ENCODE measurements at places on chromosomes 1 and 21.

DNA sequence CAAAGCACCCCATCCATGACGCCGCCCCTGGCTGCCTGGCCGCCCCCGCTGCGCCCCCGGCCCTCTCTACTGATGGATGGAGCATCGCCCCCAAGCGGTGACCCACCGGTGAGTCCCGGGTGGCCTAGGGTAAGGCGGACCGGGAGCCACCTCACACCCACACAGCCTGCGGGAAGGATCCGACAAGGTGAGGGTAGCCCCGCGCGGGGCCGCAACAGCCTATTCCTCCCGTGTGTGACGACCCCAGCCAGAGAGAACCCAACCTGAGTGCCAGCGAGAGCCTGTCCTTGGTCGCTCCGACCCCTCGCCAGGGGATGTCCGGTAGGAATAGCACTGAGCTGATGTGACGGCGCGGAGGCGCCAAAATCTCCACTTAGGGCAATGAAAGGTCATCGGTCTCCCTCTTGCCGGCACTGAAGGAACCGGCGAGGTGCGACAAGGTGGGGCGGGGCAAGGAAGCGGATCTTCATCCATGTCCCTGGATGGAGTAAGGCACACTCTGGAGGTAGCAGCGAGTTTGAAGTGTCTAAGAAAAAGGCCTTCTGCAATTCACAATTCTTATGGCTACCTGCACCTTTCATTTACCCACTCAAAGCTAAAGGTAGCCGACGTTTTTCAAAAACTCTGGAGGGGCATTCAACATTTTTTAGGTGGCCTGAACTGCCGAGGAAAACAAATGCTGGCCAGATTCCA, 19.7 kb upstream of the CHIA start:
- no peak for DNase-seq

DNA sequence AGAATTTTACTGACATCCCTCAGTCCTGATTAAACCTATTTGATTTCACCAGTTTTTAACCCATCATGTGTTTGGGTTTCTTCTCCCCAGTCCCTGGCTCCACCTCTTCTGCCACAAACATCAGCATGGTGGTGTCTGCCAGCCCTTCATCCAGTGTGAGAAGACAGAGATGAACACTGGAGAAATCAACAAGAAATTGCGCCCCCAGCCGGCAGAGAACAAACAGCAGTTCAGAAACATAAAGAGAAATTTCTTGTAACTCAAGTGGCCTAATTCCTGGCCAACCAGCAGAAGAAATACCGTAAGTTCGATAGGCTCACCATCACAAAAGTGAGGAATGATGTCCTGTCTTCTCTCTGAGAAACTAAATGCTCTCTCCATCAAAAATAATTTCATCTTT, 18.3 kb downstream of the S100A11 start:
- peak; percentile 40 for DNase-seq

DNA sequence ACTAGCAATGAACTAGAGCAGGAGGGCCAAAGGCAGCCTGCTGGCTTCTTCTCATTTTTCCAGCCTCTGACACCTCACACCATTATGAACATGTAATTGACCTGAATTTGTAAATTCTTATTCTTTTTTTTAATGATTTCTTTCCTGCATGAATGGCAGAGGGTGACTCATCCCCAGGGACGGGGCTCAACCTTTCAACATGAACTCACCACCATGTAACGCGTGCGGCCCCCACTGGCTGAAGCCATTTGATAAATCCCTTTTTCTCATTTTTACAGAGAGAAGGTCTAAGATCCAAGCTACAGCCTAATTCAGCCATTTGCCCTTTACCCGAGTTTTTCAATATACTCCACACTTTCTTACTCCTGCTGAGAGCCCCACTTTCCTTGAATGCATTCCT, 9.3 kb upstream of the ETS2 start:
- DNase-seq, result peak; percentile 76

DNA sequence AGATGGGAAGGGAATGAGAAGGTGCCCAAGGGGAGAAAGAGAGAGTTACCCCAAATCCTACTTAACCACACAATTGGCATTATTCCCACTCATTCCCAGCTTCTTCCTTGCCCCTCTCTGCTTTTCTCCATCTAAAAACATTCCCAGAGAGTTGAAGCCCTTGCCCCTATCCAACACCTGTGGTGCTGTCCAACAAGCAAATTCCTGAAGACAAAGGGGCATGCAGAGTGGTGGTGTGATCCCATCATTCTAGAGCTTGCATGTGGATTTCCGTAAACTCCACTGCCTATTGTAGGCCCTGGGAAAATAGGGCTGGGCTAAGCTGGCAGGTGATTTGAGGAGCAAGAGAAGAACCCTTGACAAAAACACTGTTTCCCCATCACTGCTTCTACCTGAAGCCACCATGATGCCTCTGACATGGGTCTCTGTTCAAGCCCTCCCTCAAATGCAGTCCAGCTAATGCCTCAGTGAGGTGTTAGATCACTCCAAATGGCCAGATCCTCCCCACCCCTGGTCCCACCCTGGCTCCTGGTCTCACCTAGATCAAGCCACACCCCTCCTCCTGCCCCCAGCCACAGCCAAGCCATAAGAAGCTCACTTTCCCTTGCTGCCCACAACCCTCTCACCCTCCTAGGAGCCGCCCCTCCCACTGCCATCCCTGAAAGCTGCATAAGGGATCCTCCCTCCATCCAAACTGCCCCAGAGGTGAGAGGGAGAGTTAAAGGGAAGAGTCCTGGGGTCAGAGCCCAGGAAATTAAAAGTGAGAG, 29.5 kb downstream of the SYT2 start:
- no peak for DNase-seq

DNA sequence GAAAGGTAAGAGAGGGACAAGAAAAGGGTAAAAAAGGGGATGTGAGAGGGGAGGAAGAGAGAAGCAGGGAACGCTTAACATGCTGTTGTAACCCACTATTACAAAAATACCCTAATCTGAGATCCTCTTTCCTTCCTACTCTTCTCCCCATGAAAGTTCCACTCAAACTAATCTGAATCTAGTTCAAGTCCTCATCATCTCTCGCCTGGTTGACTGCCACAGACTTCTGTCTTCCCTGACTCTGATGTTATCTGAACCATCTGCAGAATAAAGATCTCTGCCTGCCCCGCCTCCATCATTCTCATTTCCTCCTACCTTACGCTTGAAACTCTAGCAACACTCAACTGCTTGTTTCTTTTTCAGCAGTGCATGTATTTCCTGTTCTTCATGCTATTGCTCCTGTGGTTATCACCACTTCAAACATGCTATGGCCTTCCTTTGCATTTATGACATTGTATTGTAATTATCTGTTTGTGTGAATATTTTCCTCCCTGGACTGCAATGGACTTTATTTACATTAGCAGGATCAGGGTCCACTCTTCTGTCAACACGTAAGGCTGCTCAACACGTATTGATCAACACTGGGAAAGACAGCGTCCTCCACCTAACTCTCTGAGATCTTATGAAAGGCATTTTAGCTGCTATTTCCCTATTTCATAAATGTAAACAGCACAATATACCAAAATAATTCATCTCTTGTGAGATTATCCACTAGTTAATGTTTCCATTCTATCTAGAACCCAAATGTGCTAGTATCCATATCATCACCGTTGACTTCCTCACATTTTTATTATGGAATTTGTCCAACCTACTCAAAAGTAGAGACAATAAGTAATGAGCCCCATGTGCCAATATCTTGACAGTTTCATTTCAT, 215.5 kb upstream of the USP25 start:
- DNase-seq, result no peak
